ENCODE measurements at places on chromosomes 1 and 21.

DNA sequence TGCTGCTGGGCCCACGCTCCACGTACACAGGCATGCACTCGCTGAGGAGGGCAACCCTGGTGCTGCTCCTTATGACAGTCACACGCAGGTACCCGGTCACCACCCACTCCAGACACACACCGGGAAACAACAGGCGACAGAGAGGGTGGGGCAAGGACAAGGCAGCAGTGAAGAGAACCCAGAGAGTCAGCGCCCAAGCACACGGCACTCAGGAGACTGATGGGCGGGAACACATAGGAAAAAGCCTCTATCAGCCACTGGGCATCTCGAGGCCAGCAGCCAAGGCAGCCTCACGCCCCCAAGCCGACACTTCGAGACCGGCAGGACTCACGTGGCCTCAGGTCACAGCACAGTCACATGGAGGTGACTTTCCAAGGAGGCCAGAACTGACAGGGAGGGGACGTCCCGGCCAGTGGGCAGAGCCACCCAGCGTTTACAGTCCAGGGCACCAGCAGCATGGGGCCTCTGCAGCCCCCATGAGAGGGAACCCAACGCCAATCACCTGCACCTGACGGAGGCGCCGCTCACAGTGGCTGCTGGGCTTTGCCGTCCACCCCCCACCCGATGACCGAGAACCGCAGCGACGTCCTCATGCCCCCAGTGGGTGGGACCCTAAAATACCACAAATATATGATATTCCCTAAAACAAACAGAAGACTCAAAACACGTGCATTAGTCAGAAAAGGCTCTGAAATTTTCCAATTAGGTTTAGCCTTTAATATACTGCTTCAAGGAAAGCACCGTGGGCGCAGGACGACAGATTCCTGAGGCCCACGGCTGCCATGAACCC, 19.7 kb downstream of the PTTG1IP start:
- DNase-seq, result no peak

DNA sequence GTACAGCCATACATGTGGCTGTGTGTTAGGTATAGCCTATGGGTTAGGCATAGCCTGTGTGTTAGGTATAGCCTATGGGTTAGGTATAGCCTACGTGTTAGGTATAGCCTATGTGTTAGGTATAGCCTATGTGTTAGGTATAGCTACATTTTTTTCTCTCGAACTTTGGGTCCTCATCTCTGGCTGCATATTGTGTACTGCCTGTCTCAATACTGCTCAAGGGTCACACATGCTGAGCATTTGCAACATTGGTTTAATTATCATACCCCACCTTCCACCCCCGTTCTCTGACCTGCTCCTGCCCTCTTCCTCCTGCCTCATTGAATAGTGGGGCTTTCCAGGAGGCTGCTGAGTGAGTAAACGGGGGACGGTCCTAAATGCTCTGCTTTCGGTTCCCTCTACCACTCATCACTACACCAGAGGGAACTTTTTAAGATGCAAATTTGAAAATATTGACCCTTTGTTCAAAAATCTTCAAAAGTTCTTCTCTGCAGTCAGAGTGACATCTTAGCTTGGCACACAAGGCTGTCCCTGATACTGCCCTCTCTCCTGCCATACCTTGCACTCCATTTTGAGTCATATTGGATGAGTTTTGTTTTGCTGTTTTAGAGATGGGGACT, 17.8 kb downstream of the OR2B11 start:
- no peak for DNase-seq

DNA sequence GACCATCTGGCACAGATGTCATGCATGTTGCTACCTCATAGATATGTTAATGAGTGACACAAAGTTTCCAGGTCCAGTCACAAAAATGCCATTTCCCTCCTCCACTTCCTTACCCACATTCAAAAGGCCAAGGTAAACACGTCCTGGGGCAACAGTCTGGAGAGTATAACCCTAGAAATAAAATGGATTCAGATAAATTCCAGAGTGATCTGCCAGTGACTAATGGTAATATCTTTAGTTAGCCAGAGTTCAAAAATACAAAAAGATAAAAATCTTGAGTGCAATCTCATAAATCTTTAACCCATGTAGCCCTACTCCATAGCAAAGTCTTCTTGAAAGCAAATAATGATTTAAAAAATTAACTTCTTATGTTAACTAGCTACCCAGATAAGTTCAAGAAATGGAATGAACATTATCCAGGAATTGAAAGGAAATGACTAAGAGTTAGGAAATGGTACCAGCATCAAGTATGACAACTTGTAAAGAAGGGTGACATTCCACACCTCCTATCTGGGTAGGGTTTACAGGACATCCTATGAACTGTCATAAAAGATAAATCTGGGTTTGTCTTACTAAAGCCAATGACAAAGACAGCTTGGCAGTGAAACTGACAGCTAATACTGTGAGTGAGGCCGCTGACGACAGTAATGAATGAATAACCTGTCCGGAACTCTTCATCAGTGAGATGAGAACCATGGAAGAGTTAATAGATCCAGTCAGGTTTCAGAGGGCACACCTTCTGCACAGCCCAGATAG, 18.1 kb downstream of the RGS2 start:
- DNase-seq, result no peak

DNA sequence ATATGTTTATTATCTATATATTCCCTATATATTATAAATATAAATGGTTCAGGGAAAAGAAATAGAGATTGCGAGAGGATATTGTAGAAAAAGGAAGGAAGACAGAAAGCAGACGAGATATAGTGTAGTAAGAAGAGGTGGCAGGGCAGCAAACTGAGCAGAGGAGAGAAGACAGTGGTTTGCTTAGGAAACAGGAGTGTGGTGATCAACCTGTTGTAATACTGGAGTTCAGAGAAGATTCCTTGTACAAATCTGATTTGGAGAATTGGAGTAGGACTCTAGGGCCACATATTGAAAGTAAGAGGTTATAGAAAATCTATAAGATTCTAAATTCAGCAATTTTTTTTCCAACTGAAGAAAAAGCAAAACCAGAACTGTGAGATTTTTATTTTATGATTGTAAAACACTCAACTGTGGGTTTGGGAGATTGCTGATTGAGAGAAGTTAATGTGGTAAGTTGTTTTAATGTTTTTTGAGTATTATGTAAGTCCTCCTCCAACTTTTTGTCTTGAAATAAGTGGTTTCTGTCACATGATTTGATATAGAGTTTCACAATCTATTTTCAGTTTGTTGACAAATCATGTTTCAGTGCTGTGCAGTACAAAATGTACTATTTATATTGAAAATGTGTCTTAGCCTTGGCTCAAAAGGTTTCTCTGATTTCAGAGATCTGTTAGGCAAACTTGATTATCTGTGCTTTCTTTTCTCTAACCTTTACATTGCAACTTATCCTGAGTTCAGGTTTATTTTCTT, 9.6 kb upstream of the AMY2B start:
- DNase-seq, result no peak

DNA sequence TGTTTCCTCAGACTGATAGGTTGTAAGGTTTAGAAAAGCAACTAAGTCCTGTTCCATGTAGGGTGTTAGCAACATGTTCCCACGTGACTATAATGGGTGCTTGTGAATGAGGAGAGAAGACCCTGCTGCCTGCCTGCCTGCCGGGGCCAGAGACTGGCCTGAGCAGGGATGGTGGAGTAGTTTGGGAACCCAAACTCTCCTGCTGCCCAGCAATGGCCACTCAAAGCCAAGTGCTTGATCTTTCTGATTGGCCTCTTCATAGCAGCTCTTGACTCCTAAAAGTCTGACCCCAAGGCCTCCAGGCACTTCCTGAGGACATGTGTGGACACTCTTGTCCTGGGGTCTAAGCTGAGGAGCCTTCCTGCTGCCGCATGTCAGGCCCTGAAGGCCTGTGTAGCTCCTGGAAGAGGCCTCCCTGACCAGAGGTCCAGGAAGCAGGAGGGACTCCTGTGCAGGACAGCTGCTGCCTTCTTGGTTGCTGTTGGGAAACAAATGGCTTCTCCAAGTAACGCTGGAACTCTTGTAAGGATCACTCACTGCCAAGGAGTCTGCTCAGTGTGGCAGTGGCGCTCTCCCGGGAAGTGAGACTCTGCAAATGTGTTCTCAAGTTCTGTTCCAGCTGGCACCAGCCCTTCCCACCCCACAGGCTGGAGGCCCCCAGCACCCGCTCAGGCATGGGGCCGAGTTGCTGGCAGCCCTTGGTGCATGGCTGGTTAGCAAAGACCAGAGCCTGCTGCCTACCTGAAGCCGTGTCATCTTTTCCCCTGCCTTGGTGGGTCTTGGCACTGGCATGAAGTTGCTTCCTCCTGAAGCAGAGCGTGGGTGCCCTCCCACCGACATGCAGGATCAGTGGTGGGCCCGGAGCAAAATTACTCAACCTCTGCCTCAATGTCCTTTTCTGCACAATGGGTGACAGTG, 35.5 kb downstream of the MAN1C1 start:
- DNase-seq, result no peak

DNA sequence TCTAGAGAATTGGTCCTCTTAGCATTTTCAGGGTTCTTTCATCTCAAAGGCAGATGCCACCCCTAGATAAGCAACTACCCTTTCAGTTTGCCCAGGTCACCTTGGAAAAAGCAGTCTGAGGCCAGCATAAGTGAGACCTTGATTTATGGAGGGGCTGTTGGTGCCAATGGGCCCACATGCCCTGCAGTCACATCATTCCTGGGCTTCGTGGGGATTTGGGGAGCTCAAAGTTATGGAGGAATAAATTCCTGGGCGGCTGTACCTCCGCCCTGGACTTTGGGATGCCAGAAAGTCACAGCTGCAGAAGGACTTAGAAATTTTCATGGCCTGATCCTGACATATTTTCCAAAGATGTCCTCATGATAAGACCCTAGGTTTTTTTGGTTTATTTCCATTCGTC, 2.7 kb upstream of the SDHB start:
- DNase-seq, result no peak

GRCh38 chr1:15541231-15541792, 14.7 kb downstream of the DNAJC16 start:
- DNase-seq, result no peak

GRCh38 chr1:53575955-53576320, 116.7 kb downstream of the DMRTB1 start:
- DNase-seq, result no peak

- DNase-seq, result no peak
Observed at GRCh38 chr21:23541571-23541970, 2065.7 kb downstream of the MRPL39 start.

DNA sequence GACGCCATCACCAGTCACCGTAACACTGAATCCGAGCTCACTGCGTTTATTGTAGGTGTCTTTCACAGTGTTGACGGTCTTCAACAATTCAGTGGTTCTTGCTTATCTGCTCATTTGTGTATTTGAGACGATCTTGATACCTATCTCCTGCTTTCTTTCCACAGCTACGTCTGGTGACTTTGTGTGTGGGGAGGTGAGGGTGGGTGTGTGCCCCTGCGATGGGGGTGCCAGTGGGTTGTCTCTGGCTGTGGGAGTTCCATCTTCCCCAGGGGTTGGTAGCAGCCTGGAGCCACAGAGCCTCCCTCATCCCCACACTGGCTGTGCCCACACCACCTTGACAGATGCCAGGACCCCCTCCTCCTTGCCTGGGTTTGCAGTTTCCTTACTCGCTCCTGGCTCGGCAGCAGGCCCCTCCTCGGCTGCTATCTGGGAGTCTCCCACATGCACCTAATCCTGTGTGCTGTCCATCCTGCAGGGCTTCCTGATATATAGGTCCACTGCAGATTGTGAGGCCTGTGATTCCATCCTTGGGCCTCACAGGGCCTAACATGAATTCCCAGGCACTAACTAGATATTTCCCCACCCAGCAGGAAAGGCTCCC, 6.3 kb upstream of the PARP1 start:
- DNase-seq, result no peak

DNA sequence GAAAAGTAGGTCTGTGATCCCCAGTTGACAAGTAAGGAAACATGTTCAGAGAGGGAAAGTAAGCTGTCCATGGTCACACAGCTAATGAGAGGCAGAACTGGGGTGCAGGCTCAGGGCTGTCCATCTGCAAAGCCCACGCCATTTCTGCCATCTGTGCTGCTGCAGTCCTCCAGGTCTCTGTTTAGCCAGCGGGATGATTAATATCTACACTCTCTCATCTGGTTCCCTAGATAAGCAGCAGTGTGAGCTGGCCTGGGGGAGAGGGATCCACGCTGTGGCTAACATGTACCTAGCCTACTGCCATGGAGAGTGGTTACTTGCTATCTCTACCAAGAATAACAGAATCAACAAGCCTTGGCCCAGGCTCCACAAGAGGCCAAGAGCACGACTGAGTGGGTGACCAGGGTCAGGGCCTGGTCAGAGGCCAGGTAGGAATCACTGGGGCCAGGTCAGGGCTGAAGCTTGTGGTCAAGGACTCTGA, 75.2 kb downstream of the TRABD2B start:
- DNase-seq, result no peak

DNA sequence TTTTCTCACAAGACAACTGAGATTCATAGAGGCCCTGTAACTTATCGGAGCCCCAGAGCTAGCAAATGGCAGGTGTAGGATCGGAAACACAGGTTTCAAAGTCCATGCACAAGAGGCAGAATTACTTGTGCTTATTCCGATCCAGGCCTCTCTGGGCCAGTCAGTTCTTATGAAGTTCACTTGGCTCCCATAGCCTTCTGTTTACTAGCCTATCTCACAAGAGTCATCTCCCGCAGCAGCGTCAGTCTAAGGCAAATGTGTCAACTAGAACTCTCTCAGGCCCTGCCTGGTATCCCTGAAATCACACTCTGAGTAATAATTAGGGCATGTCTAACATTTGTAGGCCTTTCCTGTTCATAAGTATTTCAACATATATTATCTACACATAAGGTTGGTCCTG, 43.3 kb downstream of the PHC2 start:
- no peak for DNase-seq

DNA sequence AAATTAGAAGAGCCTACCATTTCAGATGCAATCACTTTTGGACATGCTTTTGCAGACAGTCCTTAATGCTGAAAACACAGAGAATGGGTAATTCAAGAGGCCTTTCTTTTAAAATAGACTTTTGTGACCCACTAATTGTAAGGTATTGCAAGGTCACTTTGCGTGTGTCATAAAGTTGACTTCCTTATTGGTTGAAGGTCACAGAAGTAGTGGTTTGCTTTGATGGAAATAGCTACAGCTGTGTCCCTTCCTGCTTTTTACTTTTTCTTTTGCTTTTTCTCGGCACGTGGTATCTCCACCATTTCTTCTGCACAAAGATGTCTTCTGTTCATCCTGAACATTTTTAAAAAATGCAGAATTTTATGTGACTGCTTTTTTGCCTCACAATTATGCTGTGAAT, 146.8 kb downstream of the DYRK1A start:
- DNase-seq, result no peak

- no peak for DNase-seq
Observed at GRCh38 chr21:22889445-22889844, 1891.2 kb downstream of the NCAM2 start.

DNA sequence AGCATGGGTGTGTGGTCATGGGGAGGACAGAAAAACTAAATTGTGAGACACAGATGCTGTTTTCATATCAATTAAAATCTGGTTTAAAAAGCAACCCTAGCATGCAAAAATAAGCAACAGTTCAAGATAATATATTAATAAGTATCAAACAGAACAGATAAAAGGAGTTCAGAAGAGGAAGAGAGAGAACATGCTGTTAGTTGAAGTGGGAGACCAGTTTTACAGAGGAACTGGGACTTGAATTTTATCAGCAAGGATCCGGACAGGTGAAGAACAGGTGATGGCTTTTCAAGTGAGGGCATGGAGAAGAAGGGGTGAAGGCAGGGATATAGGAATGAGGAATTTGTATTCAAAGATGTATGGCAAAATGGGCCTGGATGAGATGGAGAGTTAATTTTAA, 75.9 kb downstream of the PRRX1 start:
- no peak for DNase-seq

Measured in central memory CD4-positive, alpha-beta T cell (primary cell).